Posterior vena cava (tissue), 2 donors: ENCODE measurements at places on chromosomes 5 and 9. TPM values are rescaled to one million over a fixed set of nuclear protein-coding genes. Genes with fewer than 3 reads are reported as not detected.

PCDHA5 gene
- 0.14 TPM for total RNA-seq

PCDH12 gene
- 9.3 TPM for total RNA-seq

AMACR gene
- total RNA-seq = 9.4 TPM

ZNF658 gene
- 5.0 TPM for total RNA-seq

PFN3 gene
- not detected for total RNA-seq
